ENCODE measurements at places on chromosomes 11 and 22. TPM values are rescaled to one million over a fixed set of nuclear protein-coding genes. Genes with fewer than 3 reads are reported as not detected.

The MIAT gene
- total RNA-seq = 0.46 TPM

The CD3E gene
- total RNA-seq = 2.1 TPM

The OR6T1 gene
- total RNA-seq = not detected

The MB gene
- not detected for total RNA-seq

The MCAT gene
- total RNA-seq = 11.1 TPM

The DDX25 gene
- 0.41 TPM for total RNA-seq

The ARVCF gene
- total RNA-seq = 11.6 TPM

The MGAT3 gene
- total RNA-seq = 4.2 TPM

The TRIM48 gene
- total RNA-seq = not detected

The BIRC3 gene
- 47.3 TPM for total RNA-seq

The KIAA1671 gene
- 19.3 TPM for total RNA-seq

The POU2AF2 gene
- 0.61 TPM for total RNA-seq

The TP53I11 gene
- total RNA-seq = 25.9 TPM

The LRRC74B gene
- not detected for total RNA-seq

The TMPRSS4 gene
- not detected for total RNA-seq

The SLC22A25 gene
- not detected for total RNA-seq

The MIF gene
- 269 TPM for total RNA-seq

The C22orf42 gene
- 0.69 TPM for total RNA-seq

The SLC1A2 gene
- total RNA-seq = 62.5 TPM

The CNGA4 gene
- total RNA-seq = 0.28 TPM

The DGCR6L gene
- total RNA-seq = 21.4 TPM

The PKNOX2 gene
- total RNA-seq = 7.1 TPM

The RCOR2 gene
- 0.79 TPM for total RNA-seq

The RGL4 gene
- not detected for total RNA-seq

The KCTD14 gene
- 13.9 TPM for total RNA-seq

The TSGA10IP gene
- total RNA-seq = not detected

The NXPE4 gene
- not detected for total RNA-seq

The MISFA gene
- 1.6 TPM for total RNA-seq

The PHOX2A gene
- not detected for total RNA-seq

The SHISA8 gene
- not detected for total RNA-seq

The MSANTD4 gene
- 8.6 TPM for total RNA-seq

The NPAS4 gene
- 0.14 TPM for total RNA-seq

Data from pancreas (tissue), 10 donors.